NCI-H1694 (cell line): ENCODE measurements at places on chromosomes 1 and 21.

GRCh38 chr1:172673761-172674160 lies 14.9 kb downstream of the FASLG start:
- DNase-seq = no peak

DNA sequence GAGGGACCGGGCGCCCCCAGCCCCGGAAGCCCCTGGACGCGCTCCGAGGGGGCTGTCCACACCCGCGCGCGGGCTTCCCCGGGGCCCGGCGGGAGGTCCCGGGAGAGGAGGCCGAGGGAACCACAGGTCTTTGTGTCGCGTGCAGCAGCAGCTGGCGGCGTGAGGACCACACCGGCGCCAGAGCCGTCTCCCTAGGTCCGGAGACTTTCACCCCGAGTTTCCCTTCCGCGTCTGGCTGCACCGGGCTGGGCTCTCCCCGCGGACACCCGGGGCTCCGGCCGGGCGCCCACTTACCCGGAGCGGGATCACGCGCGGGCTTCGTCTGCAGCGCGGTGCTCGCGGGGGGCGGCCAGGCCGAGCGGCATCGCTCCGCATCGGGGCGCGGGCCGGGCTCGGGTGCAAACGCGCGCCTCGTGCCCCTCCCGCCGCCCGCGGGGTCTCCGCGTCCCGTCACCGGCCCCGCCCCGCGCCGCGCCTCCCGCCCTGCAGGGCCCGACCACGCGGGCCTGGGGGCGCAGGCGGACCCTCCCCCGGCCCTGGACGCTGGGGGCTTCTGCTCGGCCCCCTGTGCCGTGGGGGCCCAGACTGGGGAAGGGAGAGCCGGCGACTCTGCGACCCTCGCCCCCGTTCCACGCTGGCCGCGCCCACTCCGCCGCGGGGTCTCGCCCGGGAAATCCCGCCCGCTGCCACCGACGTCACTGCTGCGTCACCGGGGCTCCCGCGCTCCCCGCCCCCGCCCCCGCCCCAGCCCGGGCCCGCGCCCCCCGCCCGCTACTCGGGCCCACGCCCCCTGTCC lies at the start of gene GNG4:
Gene GNG4, minus strand, starts transcription at position 417 of the 796 bp plus-strand sequence. CDS start 65,946 bp downstream, outside the sequence.
- DNase-seq = no peak

- no peak for DNase-seq
Observed at GRCh38 chr1:92037400-92037799, 7.6 kb downstream of the EPHX4 start.

GRCh38 chr21:31293986-31294385 lies 50.1 kb downstream of the TIAM1 start:
- DNase-seq = no peak

GRCh38 chr1:228004856-228005462 lies 1.8 kb upstream of the WNT3A start:
- DNase-seq = no peak

DNA sequence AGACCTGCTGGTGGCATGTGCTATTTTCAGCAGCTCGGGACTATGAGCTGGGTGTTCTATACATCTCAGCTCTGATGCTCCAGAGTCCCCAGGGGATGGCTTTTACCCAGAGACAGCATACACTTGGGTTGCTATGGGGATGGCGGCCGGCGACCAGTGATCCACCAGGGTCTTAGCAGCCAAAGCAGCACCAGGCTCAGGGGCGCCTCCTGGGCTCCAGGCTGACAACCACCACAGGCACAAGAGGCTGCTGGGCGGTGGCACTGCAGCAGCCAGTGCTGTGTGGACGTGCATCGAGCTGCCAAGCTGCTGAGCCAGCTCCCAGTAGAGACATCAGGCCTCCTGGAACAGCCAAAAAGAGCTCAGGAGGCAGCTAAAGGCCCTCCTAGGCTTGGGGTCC lies 37.6 kb upstream of the CLSTN1 start:
- peak; percentile 67 for DNase-seq

DNA sequence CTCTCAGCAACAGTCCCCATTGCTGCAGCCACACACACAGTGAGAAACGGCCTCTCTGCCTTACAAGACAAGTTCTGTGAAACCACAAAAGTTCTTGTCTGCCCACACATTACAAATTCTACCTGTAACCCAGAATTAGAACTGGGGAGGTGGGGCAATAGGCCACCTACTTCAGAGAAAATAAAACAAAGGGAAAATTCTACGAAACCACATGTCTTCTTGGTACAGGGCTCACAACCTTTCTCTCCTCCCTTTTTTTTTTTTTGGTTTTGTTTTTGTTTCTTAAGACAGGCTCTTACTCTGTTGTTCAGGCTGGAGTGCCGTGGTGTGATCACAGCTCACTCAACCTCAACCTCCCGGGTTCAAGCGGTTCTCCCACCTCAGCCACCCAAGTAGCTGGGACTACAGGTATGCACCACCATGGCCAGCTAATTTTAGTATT lies 30.2 kb downstream of the LPAR3 start:
- no peak for DNase-seq

DNA sequence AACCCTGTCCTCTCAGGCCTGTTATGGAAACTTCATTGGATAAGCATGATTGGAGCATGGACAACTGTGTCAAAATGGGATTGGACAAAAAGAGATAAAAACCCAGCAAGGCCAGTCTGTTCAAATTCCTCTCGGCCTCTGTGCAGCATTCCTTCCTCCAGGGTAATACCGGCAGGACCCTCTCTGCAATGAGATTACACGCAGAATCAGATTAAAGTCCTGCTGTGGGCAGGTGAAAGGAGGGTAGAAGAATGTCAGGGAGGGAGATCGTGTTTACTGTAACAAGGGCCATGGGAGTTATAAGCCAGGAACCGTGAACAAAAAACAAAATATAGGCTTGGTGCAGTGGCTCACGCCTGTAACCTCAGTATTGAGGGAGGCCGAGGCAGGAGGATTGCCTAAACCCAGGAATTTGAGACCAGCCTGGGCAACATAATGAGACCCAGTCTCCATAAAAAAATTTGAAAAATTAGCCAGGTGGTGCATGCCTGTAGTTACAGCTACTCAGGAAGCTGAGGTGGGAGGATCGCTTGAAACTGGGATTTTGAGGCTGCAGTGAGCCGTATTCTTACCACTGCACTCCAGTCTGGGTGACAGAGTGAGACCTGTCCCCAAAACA lies 5.6 kb upstream of the EFHD2 start:
- DNase-seq = no peak

DNA sequence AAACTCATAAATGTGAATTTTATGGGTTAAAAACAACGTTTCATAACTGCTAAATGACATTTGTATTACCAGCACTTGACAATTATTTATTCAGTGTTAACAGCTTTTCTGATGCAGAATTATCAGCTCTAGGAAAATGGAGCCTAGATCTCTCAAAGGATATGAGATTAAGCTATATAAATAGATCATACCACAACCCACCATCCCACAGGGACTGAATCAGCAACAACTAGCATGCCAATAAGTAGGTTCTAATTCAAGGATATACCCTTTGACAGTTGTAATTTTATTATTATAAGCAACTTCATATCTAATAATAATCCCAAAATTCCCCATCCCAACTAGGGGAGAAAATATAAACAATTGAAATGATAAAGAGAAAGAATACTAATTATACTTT lies 275.4 kb upstream of the RGS18 start:
- no peak for DNase-seq

DNA sequence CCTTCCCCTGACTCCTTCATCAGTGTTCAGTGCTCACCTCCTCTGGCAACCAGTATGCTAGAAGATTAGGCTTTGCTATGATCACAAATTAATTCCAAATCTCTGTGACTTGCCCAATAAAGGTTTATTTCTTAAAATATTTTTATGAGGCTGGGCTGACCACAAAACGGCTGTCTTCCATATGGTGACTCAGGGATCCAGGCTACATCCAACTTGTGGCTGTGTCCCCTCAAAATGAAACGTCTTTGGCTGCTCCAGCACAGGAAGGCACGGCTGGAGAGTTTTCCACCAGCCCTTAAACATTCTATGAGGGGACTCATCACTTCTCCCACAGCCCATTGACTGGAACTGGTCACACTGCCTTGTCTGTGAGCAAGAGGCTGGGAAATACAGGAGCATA lies 131.5 kb downstream of the HUNK start:
- DNase-seq = no peak

- no peak for DNase-seq
Observed at GRCh38 chr1:111891566-111891965, 97.9 kb downstream of the KCND3 start.

DNA sequence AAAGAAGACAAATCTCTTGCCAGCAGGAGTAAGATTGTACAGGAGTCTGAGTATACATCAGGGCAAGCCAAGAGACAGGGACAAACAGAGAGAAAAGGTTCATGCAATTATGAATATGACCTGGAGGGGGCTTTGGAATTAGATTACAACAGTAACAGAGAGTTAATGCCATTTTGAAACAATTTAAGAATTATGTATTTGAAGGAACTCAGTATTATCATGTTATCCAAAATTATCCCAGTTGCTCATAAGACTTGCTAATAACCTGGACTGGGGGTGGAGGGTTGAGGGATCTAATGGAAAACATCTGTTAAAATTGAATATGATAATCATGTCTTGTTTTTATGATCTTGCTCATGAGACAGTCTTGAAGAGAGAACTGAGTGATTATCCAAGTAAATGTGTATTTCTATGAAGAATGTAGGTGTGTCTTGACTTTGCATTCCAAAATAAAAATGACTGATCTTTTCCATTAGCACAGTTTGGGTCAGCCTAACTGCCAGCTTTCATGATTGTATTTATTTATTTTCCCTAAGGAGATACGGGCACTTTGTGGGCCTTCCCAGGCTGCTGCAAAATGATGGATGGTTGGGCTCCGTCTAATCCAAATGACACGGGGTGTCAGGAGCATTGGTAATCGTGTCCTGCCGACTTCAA lies 117.7 kb downstream of the ERG start:
- peak; percentile 6 for DNase-seq

- no peak for DNase-seq
Observed at GRCh38 chr1:20381045-20381641, 90.5 kb downstream of the VWA5B1 start.

DNA sequence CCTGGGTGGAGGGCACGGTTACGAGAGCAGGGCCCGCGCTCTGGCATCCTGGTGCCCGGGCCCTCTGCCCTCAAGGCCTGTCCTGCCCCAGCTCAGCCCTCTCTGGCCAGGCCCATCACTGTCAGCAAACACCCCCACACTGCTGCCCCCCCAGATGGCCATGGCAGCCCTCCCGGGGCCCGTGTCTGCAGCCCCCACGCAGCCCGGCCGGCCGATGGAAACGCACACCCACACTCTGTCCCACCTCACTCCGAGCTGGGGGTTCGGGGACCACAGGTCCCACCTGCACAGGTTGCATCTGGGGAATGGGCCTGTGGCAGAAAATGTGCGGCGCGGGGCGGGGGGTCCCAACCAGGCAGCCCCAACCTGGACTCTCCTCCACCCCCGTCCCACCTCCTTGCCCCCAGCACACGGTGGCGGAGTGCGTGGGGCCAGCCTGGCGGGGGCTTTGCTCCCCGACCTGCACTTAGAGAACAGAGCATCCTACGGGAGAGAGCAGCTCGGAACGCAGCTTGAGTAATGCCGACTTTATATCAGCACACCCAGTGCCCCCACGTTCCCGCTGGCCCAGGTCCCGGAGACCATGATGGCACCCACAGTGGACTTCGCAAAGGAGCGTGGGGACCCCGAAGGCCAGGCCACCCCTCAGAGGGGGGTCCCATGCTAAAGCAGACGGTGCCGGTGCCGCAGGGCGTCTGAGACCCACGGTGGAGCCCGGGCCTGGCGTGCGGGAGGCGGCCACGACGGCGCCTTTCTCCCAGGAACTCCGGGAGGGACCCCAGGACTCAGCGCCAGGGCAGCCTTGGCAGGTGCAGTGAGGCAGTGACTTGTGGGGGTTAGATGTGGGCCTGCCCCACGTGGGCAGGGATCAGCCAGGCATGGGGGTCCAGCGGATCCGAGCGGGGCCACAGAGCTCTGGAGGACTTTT lies 7.5 kb upstream of the RNF223 start:
- no peak for DNase-seq

- no peak for DNase-seq
Observed at GRCh38 chr21:44820851-44821250, 3.0 kb upstream of the SUMO3 start.

DNA sequence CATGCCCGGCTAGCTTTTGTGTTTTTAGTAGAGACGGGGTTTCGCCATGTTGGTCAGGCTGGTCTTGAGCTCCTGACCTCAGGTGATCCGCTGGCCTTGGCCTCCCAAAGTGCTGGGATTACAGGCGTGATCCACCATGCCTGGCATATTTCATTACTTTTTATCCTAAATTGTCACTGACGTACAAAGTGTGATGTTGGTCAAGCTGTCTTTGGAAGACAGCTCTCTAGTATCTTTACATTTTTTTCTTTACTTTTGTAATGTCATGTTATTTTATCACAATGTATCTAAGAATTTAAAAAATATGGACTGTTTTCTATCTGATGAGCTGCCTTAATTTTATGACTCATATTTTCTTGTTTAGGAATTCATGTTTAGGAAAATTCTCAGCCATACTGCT lies 72.2 kb downstream of the SPATA17 start:
- DNase-seq = no peak

DNA sequence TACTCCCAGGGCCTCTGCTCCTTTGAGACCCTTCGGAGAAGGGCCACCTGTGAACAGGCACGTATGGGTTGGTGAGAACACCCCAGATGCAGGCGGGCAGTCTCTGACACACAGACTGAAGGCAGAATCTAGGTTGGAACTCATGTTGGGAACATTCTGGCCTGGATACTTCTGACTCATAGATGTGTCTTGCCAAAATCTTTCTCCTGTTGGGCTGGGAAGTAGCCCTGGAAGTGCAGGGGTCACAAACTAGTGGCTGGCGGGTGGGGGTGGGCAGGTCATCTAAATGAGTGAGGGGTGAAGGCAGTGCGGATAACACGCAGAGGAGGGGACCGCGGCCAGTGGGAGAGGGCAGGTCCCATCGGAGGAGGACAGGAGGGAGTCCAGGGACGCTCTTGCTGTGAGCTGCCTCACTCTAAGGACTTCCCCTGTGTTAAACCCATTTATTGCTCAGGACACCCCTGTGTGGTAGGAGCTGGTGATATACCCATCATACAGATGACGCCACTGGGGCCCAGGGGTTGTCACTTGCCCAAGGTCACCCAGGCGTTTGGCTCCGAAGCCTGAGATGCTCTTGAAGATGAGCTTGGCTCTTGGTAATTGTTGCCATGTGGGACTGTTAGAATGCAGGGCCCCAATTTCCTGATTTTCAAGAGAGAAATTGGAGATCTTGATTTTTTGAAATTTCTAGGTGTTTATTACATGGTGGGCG lies 181.0 kb downstream of the PTPRU start:
- DNase-seq = no peak

DNA sequence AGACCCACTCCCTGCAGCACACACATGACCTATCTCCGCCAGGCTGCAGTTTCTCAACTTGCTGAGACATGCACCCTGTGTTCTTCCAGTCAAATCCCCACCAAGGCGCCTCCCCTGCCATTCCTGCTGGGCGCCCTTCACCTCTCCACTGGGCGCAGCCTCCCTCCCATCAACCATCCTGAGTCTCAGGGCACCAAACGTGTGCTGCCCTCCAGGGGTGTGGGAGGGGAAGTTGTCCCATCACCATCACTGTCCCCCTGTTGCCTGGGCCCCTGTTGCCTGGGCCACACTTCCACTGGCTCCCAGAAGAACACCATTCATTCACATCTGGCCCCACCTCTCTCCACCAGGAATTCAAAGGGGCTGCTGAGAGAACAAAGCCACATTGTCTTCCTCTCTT lies 44.9 kb upstream of the EFHD2 start:
- DNase-seq = no peak

GRCh38 chr1:34792868-34793727 lies at the start of gene GJA4:
GJA4 (plus strand) TSS chr1:34792999; CDS start chr1:34794214, 1,215 bp downstream.
- no peak for DNase-seq
